Fibroblast of mammary gland (primary cell): ENCODE measurements at places on chromosomes 2 and 18.

- DNase-seq = no peak
Observed at GRCh38 chr2:39922679-39923405, 143.8 kb upstream of the THUMPD2 start.

DNA sequence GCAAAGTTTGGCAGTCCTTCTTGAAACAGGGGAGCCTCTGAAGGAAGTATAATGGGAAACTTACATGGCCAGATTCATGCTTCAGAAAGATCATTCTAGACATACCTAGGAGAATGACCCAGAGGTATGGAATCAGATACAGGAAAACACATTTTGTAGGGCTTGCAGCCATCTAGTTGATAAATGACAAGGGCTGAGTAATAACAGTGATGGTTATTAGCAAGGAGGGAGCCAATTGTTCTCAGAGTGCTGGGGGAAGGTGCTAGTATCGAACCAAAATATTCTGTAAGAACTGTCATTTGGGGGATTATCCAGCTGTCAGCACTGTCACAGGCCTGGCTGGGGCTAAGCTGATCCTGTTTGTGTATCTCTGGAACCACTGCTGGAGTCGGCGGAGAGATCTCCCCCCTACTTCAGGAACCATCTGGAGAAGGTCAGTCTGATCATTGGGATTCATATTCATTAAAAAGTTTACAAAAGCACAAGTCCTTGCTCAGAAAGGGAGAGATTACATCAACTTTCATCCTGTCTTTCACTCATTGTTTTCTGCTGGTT is 113.8 kb upstream of the THSD7B start:
- no peak for DNase-seq

DNA sequence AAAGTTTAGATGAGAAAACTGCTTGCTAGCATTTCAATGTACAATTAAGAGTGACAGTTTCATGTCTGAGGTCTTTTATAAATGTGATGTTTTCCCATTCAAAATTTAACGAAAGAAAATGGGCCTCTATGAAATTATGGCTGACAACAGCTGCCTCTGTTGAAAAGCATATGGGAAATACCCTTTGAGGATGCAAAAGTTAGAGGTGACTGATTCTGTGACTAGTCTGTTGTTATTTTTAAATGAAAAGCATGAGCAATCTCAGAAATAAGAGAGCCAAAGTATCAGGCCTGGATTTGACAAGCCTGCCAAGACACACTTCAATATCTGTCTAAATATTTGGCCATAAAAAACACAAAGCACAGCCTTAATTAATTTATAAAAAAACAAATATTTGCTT is 580.8 kb downstream of the ERBB4 start:
- no peak for DNase-seq

DNA sequence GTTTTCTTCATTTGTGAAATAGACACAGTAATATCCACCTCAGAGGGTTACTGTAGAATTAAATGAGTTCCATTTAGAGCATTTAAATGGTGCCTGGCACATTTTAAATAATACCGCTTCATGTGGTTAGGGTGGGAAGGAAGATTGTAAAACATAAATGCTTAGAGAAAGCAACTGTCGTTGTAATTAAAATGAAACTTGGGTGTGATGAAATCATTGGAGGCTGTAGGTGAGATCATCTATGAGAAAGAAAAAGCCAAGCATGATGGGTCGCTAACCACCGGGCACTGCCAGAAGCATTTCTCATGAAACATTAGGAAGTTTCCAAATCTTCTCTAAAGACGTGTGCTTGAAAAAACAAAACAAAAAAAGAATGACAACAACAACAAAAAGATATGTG is 8.2 kb upstream of the SLC39A10 start:
- no peak for DNase-seq

DNA sequence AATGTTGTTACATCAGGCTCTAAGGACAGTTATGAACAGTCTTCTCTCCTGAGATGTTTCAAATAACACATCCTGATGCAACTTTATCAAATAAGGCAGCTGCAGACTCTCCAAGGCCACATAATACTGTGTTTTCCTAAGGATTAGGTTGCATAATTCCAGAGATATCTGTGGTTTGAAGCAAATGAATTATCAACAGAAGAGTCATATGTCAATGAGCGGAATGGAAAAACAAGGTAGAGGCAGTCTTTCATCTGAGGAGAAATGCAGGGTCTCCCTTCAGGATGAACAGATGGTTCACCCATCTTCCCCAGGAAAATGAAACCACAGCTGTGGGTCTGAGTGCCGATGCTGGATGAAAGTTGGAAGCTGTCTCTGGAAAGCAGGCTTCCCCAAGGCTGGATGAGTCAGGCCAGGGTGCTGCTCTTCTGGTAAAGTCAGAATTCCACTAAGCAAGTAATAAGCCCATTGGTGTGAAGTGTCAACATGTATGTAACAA is 22.2 kb downstream of the LYG1 start:
- DNase-seq = peak; percentile 81

GRCh38 chr2:96135171-96135570 is 3.1 kb downstream of the ASTL start:
- DNase-seq = no peak

GRCh38 chr2:219423652-219424377 is 5.6 kb downstream of the DES start:
- no peak for DNase-seq

DNA sequence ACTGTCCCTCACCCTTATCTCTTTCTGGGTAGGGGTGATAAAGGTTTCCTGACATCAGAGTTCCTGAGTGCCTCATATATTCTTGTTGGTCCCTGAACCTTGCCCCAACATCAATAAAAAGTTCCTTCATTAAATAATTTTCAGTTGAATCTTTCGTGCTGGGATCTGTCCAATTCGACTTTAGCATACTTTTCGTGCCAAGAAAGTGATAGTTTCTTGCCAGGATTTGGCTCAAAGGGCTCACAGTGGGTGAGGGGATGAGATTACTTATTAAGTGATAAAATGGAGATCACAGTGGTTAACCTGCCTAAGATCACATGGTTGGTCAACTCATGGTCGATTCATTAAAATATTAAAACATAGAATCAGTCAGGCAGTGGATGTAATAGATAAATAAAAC is 93.8 kb upstream of the SLC8A1 start:
- DNase-seq = no peak

- no peak for DNase-seq
Observed at GRCh38 chr2:10985901-10986535, 74.3 kb downstream of the KCNF1 start.
